ENCODE measurements at places on chromosomes 5 and 9. TPM values are rescaled to one million over a fixed set of nuclear protein-coding genes. Genes with fewer than 3 reads are reported as not detected.
A peak's percentile ranks its signal among the peaks of the same experiment; 100 is the strongest.

Gene UNC5A
- total RNA-seq: 3.9 TPM

Gene TRPM3
- 8.2 TPM for total RNA-seq

Gene KCNIP1
- total RNA-seq: 0.31 TPM

Gene ARID3C
- total RNA-seq: 0.49 TPM

- no peak overlapping the region for H3K27ac ChIP-seq
- no peaks in the 10 kb centered on the region for H3K36me3 ChIP-seq
- no peaks in the 10 kb centered on the region for H3K27me3 ChIP-seq
- H3K4me1 ChIP-seq: no peaks in the 10 kb centered on the region
These were observed 50.9 kb downstream of the COL5A1 start for GRCh38 chr9:134692573-134692860.

DNA sequence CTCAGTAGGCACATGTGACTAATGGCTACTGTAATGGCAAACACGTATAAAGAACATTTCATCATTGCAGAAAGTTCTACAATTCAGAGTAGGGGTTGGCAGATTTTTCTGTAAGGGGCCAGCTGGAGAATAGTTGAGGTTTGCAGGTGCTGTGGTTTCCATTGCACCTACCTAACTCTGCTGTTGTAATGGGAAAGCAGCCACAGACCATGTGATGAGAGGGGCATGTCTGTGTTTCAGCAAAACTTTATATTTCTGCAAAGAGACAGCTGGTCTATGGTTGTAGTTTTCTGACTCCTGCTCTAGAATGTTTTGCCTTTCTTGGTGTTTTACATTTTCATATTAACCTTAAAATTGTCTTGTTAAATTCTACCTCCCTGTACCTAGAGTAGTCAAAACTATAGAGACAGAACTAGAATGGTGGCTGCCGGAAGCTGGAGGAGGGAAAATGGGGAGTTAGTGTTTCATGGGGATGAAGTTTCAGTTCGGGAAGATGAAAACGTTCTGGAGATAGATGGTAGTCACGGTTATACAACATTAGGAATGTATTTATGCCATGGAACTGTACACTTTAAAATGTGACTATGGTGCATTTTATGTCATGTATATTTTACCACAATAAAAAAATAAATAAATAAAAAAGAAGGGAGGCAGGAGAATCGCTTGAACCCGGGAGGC is 44.3 kb downstream of the NUP214 start:
- H3K4me1 ChIP-seq: no peaks in the 10 kb centered on the region
- H3K27me3 ChIP-seq: no peaks in the 10 kb centered on the region
- DNase-seq: no peak
- no peaks in the 10 kb centered on the region for H3K36me3 ChIP-seq
- H3K4me3 ChIP-seq: no peak overlapping the region

DNA sequence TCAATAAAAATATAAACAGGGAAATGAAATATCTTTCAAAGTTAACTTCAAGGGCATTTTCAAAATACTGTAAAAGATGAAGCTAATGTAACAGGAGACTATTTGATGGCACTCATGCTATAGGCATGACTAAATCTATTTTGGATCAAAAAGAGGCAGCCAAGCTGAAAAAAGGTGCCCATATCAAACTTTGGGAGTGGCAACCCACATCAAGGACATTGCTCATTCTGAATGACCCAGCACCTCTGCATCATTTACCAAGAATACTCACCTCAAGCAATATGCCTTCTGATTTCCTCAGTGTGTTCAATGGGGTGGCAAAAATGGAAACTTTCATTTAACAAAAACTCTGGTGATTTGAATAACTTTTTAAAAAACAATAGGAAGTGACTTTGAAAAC is 853.3 kb downstream of the TLE1 start:
- no peaks in the 10 kb centered on the region for H3K4me1 ChIP-seq
- H3K27me3 ChIP-seq: no peaks in the 10 kb centered on the region
- DNase-seq: no peak

DNA sequence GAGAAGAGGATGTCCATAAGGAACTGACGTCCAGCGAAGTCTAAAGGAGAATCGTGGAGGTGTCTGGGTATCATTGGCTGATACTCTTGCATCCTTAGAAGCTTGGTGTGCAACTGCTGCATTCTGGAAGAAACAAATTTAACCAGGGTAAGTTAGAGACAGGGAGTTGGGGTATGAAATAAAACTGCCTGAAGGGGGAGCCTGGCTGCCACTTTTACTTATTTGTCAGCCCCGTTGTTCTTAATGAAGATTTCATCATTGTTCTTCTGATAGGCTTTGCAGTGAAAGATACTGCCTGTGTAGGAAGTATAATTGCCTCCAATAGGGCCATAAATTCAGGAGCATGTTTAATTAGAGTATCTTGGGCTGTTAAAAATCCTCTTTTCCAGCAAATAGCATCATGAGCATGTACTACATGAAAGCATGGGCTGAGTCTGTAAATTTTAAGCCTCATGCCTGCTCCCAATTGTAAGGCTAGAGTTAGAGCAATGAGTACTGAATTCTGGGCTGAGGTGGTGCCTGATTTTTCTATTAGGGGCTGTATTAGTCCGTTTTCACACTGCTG is 1264.5 kb upstream of the ACO1 start:
- no peaks in the 10 kb centered on the region for H3K36me3 ChIP-seq
- no peak overlapping the region for H3K27ac ChIP-seq
- no peak overlapping the region for H3K4me3 ChIP-seq
- peak; percentile 56 for DNase-seq
- H3K4me1 ChIP-seq: no peaks in the 10 kb centered on the region
- no peaks in the 10 kb centered on the region for H3K27me3 ChIP-seq

DNA sequence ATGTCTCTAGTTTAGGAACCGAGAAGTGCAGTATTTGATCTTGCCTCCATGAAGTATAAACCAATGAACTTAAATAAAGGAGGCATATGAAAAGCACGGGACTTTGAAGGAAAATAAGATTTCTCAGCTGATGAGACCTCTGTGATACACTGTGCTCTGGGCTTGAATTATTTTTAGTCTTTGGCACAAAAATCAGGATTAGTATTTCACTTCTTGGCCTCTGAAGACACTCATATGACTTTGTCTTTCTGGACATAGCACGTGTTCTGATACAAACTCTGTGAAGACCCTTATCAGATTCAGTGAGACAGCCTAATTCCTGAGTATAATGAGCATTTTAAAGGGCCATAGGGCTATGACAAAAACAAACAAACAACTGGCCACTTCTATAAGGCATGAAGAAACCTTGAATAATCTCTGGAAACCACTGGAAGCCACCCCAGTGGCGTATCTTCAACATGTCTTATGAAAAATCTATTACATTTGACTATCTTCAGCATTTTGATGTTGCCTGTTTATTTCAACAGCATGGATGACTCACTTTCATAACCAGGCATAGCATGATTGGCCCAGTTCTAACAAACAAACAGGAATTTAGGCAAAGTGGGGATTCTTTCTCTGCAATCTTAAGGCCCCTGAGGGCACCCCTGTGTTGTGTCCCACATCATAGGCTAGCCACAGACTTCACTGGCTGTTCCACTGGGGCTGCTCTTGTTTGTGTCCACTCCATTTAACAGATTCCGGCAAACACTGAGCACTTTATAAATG is 90.3 kb upstream of the ZNF462 start:
- H3K4me3 ChIP-seq: no peak overlapping the region
- H3K36me3 ChIP-seq: no peaks in the 10 kb centered on the region
- no peak for DNase-seq
- H3K27ac ChIP-seq: no peak overlapping the region

GRCh38 chr9:89714321-89714720 is 109.5 kb downstream of the GADD45G start:
- H3K27ac ChIP-seq: no peak overlapping the region

GRCh38 chr9:70753311-70753710 is 338.9 kb upstream of the KLF9 start:
- no peak for DNase-seq
- no peaks in the 10 kb centered on the region for H3K36me3 ChIP-seq
- H3K4me1 ChIP-seq: no peaks in the 10 kb centered on the region
- H3K4me3 ChIP-seq: no peak overlapping the region
- H3K27ac ChIP-seq: no peak overlapping the region

GRCh38 chr9:10613419-10613818 is 617 bp upstream of the PTPRD start:
- peak; percentile 31 for DNase-seq
- peaks cover 50% of the 10 kb centered on the region for H3K27me3 ChIP-seq
- H3K36me3 ChIP-seq: no peaks in the 10 kb centered on the region
- peaks cover 8% of the 10 kb centered on the region for H3K4me1 ChIP-seq

DNA sequence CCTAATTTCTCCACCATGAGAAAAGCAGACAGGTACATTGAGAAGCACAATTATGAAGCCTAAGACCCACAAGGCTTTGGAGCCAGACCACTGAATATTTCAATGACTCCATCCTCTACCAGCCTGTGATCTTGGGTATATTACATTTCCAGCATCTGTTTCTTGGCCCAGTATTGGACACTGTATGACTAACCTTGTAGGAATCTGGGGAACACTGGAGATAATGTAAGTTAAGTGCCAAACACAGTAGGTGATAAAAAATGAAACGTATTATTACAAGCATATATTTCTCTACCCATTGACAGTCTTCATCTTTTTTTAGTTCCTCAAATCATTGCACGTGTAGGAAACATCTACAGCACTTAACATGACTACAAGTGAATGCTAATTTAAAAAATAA is 28.6 kb upstream of the FEM1C start:
- no peaks in the 10 kb centered on the region for H3K27me3 ChIP-seq
- no peak overlapping the region for H3K4me3 ChIP-seq
- no peak overlapping the region for H3K27ac ChIP-seq
- H3K4me1 ChIP-seq: no peaks in the 10 kb centered on the region

DNA sequence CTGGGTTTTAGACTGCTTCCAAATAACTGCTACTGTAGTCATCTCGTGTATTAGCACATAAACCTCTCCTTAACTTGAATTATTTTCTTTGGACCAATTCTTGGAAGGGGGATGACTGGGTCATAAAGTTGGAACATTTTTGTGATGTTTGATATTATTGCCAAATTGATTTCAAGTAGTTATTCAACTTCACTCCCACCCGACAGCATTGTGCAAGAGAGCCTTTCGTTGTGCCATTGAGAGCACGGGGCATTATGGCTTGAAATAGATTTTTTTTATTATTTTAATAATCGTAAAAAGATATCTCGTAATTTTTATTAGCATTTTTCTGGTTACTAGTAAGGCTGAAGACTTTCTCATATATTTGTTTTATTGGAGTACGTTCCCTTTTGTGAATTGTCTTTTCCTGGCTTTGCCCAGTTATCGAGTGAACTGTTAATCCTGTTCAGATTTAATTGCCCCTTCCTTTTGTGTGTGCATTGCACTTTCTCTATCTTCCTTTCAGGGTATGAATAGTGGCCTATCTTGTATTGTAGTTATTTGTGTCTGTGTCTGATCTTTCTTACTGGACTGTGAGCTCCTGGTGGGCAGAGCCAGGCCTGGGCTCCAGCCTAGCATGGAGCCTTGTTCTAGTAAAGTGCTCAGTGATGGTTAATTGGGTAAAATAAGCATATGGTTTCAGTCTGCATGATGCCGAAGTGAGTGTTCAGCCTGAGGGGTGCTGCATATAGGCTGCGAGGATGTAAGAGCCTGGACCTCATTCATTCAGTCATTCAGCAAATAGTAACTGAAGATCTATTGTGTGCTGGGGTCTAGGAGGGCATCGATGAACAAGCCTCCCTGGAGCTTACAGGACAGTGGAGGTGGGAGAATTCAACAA is 93.5 kb upstream of the SHB start:
- no peaks in the 10 kb centered on the region for H3K4me1 ChIP-seq
- H3K4me3 ChIP-seq: no peak overlapping the region
- DNase-seq: no peak

DNA sequence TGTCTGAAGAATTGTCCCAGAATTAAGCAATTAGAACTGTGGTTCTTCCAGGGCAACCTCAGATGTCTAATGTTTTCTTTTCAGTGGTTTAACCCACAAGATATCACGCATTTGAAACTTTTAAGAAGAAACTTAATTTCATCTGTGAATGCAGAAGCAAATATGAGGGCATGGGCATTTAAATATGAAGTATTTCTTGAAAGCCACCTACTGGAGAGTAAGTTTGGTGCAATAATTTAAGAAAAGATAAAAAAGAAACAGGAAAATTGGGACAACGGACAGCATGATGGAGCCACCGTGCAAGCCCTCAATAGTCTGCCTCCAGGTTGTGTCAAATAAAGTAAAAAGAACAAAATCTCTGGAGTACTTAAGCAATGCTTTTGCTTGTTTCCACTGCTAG is 1.2 kb upstream of the CAPSL start:
- no peak overlapping the region for H3K4me3 ChIP-seq
- H3K27ac ChIP-seq: no peak overlapping the region
- no peaks in the 10 kb centered on the region for H3K27me3 ChIP-seq

- H3K36me3 ChIP-seq: peaks cover 3% of the 10 kb centered on the region
- no peak for DNase-seq
- H3K4me1 ChIP-seq: peaks cover 31% of the 10 kb centered on the region
- no peak overlapping the region for H3K4me3 ChIP-seq
These were observed 459.1 kb downstream of the SPOCK1 start for GRCh38 chr5:137040024-137040423.

- no peaks in the 10 kb centered on the region for H3K27me3 ChIP-seq
- DNase-seq: no peak
- H3K27ac ChIP-seq: no peak overlapping the region
- no peak overlapping the region for H3K4me3 ChIP-seq
- peaks cover 5% of the 10 kb centered on the region for H3K4me1 ChIP-seq
These were observed 480.0 kb upstream of the PAPPA start for GRCh38 chr9:115673599-115673998.

GRCh38 chr5:91027405-91028139 is 355.5 kb downstream of the ARRDC3 start:
- DNase-seq: no peak
- no peaks in the 10 kb centered on the region for H3K36me3 ChIP-seq
- H3K4me3 ChIP-seq: no peak overlapping the region
- no peaks in the 10 kb centered on the region for H3K4me1 ChIP-seq

- H3K27me3 ChIP-seq: no peaks in the 10 kb centered on the region
- no peaks in the 10 kb centered on the region for H3K36me3 ChIP-seq
- no peak overlapping the region for H3K4me3 ChIP-seq
- 0 out of 2 replicates have a peak, but pooled peaks cover 3% of the 10 kb centered on the region for H3K4me1 ChIP-seq
- no peak overlapping the region for H3K27ac ChIP-seq
These were observed 40.9 kb upstream of the APC start for GRCh38 chr5:112696786-112697185.

GRCh38 chr5:87594566-87594965 is 181.8 kb upstream of the CCNH start:
- H3K4me1 ChIP-seq: no peaks in the 10 kb centered on the region
- DNase-seq: no peak
- no peaks in the 10 kb centered on the region for H3K27me3 ChIP-seq
- no peaks in the 10 kb centered on the region for H3K36me3 ChIP-seq
- H3K4me3 ChIP-seq: no peak overlapping the region
- H3K27ac ChIP-seq: no peak overlapping the region

DNA sequence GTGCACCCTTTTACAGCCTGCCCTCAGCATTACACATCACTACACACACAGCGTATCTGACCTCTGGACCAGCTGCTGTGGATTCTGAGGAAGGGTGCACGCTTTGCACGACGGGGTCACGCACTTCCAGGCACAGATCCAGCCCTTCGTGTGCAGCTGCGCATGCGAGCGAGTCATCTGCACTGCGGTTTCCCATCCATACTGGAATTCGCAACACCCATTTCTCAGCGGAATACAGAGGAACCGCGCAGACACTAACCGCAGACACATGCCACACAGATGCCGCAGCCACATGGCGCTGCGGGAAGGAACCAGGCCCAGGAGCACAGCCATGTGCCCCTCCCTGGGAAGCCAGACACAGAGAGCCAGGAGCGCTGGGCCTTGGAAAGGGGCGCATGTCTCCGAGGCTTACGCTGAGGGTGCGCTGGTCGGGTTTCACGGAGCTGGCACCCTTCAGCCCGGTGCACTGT is 43.5 kb downstream of the PNPLA7 start:
- no peaks in the 10 kb centered on the region for H3K27me3 ChIP-seq
- no peak for DNase-seq
- H3K36me3 ChIP-seq: no peaks in the 10 kb centered on the region
- no peaks in the 10 kb centered on the region for H3K4me1 ChIP-seq
- no peak overlapping the region for H3K27ac ChIP-seq
- H3K4me3 ChIP-seq: no peak overlapping the region

All from GM23338 (cell line).